ENCODE measurements at places on chromosomes 16 and 17.

DNA sequence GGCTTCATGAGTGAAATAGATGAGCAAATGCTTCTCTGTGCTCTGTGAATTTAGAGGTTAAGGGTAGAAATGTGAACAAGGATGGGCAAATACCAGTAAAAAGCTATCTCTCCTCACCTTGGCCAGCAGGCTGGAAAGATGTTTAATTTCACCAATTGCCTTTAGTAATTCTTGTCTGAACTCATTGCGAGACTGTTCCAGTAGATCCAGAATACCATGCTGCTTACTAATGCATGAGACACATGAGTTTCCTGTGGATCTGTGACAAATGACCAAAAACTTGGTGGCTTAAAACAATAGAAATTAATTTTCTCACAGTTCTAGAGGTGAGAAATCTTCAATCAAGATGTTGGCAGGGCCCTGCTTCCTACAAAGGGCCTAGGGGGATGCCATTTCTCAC, 9.3 kb upstream of the ZNF624 start:
- no peak for DNase-seq

DNA sequence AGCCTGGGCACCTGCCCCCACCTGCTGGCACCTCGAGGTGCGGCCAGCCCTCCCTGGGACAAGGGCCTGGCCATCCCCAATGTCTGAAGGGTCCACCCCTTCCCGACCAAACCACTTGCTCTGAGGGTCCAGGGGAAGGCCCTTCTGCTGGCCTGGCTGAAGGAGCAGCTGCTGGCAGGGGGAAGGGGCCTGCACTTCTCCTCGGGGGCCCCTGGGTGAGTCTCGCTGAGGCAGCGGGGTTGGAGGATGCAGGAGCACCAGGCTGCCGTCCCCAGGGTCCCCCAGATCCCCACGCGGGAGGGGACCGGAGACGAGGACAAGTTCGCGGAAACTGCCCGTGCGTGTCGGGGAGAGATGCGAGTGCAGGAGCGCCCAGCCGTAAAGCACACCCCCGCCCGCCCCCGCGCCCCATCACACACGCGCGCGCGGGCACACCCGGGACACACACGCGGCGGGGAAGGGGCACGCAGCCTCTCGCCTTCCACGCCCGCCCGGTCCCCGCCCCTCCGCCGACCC, 725 bp upstream of the CACNA1H start:
- DNase-seq, result peak; percentile 17

DNA sequence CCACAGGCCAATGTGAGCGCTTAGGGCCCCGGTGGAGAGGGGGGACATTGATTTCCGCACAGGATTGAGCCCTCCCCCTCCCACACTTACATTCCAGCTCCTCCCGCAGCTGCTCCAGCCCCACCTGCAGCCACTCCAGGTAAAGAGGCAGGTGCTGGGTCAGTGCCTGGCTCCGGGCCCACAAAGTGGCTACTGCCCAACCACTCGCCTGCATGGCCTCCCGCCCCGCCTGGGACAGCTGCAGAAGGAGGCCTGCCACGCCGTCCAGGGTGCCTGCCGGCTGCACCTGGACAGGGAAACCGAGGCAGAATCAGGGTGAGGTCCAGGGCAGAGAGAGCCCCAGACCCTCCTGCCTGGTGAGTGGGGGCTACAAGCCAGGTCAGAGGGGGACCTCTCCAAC, 46.3 kb downstream of the RMI2 start:
- DNase-seq, result no peak

DNA sequence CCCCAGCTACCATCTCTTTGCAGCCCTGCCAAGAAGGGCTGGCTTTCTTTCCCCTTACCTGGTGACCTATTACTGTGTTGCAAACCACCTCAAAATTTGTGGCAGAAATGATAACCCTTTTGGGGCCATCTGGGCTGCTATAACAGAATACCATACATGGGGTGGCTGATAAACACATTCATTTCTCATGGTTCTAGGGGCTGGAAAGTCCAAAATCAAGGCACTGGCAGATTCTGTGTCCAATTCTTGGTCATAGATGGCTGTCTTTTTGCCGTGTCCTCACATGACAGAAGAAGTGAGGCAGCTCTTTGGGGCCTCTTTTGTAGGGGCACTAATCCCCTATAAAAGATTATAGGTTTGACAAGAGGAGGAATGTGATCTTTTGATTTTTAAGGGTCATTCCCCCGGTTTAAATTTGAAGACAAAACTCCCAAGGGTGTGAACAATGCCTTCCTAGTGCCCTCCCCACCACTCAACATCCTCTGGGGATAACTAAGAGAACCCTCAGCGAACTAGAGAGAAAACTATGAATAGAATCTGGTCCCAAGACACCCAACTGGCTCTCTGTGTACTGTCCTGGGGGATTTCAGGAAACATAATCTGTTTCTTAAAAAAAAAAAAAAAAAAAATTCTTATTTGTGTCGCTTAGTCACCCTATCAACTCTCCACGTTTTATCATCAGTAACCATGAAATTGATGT, 1.7 kb upstream of the METTL22 start:
- no peak for DNase-seq

- no peak for DNase-seq
Observed at GRCh38 chr17:64150237-64151015, 20.5 kb upstream of the ERN1 start.

DNA sequence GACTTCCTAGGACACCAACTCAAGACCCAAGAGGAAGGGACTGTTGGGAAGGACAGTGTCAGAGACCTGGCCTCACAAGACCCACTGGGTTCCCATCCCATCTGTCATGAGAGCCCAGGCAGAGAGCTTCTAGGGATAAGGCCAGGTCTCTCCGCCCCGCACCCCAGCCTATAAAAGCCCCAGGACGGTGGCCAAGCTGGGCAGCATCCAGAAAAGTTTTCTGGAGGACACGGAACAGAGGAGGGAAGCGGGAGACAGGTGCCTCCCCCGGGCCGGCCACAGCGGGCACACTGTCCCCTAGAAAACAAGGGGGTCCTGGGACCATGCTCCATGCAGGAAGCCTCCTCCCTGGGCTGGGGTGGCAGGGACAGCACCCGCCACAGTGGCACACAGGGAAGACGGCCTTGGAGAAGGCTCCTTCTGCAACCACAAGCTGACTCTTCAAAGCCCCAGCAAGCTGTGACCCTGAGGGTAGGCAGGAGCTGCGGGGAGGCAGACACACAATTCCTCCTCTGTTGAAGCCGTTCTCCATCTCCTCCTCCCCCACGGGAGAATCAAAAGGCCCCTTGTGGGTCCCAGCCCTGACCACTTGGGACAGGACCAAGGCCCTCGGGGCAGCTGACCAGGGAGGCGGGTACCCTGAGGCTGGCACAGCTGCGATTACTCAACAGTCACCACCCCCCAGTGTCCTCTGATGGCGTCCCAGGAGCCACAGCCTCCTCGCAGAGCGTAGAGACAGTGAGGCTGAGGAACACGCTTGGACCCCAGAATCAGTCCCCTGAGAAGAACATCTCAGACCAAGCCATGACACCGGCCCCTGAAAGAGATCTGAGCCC, 26.1 kb downstream of the TRPV3 start:
- DNase-seq, result no peak

DNA sequence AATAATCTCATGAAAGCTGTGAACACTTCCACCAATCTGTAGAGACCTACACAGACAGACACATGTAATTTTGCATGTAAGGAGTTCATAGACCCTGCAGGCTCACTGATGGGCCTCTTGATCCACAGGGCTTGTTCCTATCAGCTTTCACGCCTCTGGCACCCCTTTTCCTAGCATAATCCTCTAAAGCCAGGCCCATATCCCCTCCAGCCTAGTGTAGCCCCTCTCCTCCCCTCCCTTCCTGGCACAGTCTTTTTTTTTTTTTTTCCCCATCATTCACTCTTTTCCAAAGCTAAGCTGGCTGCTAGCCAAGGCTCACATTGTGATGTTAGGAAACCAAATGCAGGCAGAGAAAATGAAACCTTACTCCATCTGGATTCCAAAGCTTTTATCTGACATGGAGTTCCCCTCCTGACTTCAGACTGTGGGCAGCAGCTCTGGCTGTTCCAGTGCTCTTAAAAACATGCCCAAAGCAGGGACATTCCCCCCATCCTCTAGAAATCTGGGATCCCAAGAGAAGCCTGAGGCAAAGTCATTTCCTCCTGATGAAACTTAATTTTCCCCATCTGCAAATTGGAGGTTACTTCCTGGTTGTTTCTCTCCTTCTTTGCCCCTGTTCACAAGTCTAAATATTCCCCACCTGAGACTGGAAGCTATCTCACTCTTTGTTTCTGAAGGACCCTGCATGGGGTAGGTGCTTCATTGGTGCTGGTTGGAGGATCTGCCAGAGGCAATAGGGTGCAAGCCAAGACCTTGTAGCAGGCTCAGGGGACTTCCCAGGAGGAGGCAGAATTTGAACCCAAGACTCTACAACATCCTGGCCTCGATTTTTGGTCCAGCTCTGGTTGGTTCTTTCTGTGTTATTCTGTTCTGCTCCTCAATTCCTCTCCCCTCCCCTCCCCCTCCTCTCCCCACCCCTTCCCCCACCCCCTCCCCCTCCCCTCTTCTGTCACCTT, 9.9 kb upstream of the CCL5 start:
- DNase-seq, result no peak

All from activated naive CD8-positive, alpha-beta T cell treated with anti-CD3 and anti-CD28 coated beads, Interleukin-2, amount 50 U/mL, for 16 hours (primary cell).